CD4-positive, alpha-beta memory T cell (primary cell): ENCODE measurements at places on chromosomes 3 and 15.
A peak's percentile ranks its signal among the peaks of the same experiment; 100 is the strongest.

- DNase-seq, result no peak
Observed at GRCh38 chr15:36707884-36708435, 128.5 kb downstream of the CDIN1 start.

DNA sequence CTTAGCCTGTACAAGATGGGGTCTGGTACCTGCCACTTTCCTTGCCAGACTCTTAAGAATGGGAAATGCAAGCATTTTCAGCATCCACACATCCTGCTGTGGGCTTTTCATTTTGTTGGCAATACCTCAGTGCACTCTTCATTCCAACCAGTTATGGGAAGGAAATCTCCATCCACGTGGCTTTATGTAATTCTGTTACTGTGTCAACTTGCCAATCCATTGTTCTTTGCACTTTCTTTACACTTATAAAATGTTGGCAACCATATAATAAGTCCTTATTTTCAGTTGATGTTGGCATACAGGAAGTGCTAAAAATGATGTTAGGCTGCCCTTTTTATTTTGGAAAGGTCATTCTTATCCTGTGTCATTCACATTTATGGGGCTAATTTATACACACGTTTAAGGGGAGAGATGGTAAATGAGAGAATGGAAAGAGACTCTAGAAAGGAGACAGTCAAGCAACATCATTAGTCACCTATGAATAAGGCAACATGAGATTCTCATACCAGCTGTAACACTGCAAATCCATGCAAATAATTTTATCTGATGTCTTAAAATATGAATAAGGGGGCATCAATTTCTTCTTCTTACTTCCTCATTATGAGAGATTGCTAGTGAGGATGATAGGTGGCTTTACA is 238.7 kb downstream of the CHST2 start:
- DNase-seq, result no peak

DNA sequence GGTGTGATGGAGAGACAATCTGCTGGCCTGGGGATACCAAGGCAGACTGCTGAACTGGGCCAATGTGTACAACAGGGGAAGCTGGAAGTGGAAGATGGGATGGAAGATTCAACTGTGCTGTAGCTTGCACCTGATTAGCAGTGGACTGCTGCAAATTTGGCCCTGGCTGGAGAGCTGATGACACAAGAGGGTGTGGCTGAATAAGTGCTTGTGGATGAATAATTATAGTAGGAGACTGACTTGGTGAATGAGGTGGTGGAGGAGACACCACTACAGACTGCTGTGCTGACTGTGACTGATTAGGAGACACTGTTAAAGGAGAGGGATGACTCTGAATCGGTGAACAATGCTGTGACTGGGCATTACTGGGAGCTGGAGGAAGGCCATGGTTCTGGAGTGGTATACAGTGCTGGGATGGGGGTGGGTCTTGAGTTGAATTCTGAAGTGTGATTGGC is 52.5 kb downstream of the PHC3 start:
- no peak for DNase-seq

GRCh38 chr15:57148262-57148661 is 228.0 kb upstream of the CGNL1 start:
- no peak for DNase-seq

DNA sequence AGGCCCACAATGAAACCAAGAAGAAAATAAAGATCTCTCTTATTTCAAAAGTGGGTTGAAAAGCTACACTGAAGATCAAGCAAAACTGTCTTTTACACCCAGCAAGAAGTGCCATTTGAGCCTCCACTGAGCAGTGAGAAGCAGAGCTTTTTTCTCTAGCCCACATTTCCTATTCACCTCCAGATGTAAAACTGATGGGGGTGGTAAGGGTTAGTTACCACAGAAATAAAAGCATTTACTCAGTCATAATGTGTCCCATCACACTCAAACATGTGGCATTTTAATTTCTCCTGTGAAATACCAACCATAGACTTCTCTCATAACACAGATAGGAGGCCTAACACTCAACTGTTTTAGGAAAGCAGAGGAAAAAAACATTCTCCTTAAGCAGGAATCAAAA is 21.0 kb downstream of the IFT57 start:
- DNase-seq, result no peak

DNA sequence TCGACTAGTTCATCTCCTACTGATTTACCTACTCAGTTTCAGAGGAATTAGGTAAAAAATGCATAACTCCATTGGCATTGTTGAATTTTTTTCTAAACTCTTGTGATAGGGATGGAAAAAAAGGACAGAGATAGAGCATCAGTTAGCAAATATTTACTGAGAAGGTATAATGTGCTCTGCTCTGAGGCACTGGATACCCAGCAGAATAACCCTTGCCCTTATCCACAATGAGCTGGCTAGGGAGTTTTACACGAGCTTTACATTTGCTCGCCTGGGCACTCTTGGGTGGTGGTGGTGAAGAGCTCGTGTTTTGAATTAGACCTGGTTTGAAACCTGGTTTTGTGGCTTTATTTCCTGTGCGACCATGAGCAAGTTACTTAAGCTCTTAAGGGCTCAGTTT is 149.6 kb downstream of the RORA start:
- no peak for DNase-seq

GRCh38 chr3:102225407-102226132 is 209.2 kb upstream of the ZPLD1 start:
- DNase-seq, result no peak

- no peak for DNase-seq
Observed at GRCh38 chr3:130857336-130858026, 36.4 kb upstream of the ATP2C1 start.

DNA sequence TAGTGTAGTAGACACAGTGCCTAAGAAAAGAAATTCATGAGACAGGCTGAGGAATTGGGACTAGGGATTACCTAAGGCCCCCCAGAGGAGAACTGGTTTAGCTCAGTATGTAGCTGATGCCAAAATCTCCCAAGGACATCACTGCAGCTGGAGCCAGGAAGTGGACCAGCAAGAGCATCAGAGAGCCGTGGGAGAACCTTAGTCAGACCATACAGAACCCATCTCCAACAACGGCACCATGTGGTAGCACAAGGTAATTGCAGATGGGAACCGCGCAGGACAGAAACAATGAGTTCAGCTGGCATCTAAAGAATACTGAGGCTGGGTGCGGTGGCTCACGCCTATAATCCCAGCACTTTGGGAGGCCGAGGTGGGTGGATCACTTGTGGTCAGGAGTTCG is 81.7 kb downstream of the WNT5A start:
- no peak for DNase-seq

- DNase-seq, result no peak
Observed at GRCh38 chr3:33236005-33236404, 17.4 kb upstream of the SUSD5 start.

- DNase-seq, result no peak
Observed at GRCh38 chr3:121483290-121483689, 62.5 kb downstream of the POLQ start.

GRCh38 chr3:108036984-108037741 is 53.7 kb downstream of the CD47 start:
- DNase-seq, result no peak

GRCh38 chr3:71468311-71469137 is 115.0 kb downstream of the FOXP1 start:
- no peak for DNase-seq

DNA sequence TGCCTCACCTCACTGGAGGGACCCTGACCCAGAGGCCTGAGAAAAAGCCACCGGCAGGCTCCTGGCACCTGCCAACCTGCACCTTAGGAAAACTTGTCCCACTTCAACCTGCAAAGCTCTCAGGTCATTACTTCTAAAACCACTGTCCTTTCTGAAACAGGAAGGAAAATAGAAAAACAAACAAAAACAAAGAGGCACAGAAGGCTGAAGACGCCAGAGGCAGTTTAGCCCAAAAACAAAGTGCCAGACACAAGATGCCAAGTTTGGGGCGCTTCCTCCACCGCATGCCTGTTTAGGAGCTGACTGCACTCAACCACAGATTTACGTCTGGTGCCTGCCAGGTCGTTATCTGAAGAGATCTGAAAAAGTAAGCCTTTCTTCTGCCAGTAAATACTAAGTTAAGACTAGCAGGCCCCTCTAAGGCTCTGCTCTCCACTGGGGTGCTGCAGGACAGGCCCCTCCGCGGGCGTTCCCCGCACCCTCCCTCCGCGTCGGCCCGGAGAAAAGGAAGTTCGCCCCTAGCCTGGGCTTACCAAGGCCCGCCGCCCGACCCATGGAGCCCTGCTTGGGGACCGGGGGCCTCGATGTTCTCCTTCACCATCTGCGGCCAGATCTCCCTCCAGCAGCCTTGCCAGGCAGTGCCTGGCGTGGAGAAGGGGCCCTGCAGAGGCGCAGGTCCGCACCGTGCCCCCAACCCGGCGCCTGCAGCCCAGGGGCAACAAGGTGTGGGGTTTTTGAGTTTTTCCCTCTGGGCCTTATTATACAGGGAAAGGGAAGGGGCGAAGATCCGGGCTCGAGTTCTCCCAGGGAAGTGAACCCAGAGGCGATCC is 1.3 kb downstream of the GOLGA8A start:
- DNase-seq, result peak; percentile 25

GRCh38 chr15:68431037-68431791 is 749 bp downstream of the ITGA11 start:
- no peak for DNase-seq

DNA sequence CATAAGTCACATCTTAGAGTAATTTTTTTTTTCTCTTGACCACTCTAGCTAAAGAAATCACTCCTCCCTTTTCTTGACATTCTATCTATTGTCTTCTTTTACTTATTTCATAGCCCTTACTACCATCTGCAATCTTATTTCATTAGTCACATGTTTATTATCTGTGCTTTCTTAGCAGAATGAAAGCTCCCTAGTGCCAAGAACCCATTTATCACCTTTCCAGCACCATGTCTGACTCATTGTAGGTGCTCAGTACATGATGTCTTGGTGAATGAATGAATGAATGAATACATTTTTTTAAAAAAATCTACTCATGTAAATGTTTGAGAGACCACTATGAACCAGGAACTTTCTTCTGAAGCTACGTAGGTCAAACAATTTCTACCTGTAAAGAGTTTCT is 157.2 kb downstream of the CADPS start:
- DNase-seq, result no peak

DNA sequence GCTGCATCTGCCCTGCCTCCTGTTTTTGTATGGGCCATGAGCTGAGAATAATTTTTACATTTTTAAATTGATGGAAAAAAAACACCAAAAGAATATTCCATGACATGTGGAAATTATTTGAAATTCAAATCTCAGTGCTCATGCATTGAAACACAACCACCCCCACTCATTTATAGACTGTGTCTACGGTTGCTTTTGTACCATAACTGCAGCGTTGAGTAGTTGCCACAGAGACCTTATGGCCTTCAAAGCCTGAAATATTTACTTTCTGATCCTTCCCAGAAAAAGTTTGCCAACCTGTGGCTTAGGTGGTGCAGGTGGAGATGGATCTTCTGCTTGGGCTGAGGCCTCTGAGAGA is 28.1 kb downstream of the ARNT2 start:
- no peak for DNase-seq

DNA sequence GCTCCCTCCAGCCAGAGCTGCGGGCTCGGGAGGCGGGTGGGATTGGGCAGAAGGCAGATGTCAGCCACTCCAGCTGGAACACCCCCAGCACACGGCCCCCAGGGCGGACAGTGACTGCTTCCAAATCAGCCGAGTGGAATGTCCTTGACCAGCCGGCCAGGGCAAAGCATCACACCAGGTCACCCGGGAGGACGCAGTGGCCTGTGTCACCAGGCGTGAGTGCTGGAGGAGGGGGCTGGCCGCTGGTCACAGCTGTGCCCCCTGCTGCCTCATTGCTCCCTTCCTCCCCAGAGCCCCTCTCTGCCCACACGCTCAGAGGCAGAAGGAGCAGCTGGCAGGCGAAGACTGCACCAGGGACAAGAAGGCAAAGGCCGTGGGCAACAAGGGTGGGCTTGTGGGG is 33.5 kb downstream of the NTRK3 start:
- no peak for DNase-seq

DNA sequence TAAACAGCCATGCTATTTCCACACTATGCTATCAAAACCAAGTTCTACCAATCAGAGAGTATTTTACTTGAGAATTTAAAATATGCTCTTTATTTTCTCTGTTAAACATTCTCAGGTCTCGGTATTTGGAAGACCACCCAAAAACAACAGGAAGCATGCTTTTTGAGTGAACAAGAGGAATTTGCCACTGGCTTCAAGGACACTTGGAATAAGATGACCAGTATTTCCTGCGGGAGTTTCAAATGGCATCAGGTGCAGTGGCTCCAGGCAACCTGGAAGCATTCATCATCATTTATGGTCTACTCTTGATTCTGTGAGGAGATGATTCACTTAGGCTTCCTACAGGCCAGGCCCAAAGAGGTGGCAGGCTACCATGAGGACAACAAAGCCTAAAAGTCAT is 305.7 kb upstream of the ATP11B start:
- no peak for DNase-seq

DNA sequence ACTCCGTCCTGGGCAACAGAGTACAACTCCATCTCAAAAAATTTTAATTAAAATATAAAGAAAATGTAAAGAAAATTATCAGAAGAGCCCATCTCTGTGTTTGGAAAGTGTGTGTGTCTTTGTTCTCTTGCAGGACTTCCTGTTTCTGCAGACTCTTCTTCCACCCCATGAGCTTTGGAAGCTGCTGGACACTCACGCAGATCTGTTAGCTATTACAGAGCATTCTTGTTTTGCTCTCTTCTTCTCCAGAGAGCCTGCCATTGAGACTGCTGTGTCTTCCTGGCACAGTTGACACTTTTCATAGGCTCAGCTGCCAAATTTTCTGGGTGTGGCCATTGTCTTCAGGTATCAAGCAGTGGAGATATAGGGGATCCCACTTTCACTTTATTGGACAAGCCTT is 6.0 kb upstream of the CCR8 start:
- no peak for DNase-seq

DNA sequence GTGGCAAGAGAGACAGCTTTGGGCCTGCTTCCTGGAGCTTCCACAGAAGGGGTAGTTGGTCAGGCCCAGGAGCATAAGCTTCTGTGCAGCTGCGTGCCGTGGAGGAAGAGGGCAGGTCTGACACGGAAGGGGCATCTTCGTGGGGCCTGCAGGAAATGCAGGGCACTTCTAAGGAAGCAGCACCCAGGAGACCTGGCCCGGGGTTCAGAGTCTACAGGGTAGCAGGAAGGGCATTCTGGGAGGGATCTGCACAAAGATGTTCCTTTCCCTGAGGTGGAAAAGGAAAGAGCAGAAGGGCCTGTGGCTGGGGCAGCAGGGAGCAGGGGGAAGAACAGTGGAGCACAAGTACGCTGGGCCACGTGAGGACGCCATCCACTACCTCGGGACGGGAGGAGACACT is 85.1 kb downstream of the DNAJB8 start:
- DNase-seq, result no peak

- peak; percentile 0 for DNase-seq
Observed at GRCh38 chr15:73196113-73196512, 143.8 kb downstream of the NEO1 start.

GRCh38 chr15:70517194-70517590 is 246.2 kb downstream of the UACA start:
- no peak for DNase-seq

DNA sequence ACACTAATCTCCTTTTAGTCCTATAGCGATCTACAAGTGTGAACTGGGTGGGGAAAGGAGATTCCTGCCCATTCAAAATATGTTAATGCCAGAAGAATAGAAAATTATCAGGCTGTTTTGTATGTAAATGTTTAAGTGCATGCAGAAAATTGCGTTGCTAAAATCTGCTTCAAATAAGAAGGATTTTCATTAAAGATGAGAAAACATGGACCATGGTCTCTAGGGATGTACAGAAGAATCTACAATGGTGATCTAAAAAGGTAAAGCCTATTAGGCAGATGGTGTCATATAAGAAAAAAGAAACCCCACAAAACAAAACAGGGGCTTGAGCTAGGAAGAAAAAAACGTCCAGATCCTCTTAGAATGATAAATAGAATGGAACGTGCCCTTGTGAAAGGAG is 287.5 kb upstream of the ROBO1 start:
- DNase-seq, result no peak

- no peak for DNase-seq
Observed at GRCh38 chr3:185649414-185649813, 63.3 kb downstream of the SENP2 start.
